ENCODE measurements at places on chromosomes 11 and 22.

DNA sequence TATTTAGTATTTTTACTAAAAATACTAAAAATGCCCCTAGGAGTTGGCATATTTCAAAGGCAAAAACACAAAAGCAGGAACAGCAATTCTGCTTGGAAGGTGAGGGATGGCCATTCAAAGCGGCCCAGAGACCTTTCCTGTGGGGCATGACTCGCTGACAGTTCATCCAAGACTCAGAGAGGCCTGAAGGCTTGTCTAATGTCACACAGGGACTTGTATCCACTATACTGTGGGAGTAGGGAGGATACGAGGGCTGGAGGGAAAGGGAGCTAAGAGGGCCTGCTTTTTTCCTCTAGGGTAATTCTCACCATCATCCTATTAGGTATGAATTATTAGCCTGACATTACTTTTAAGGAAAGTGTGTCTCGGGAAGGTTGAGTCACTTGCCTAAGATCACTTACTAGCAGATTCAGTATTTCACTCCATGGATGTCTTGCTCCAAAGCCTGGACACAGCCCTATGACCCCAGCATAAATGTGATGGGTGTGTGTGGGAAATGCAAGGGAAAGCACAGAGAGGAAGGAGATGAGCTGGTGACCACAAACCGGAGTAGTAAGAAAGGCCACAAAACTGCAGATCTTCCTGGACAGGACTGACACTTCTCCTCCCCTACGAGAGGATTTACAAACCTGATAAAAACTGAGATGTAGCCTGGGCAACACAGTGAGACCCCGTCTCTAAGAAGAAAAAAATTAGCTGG, 16.7 kb upstream of the UCP3 start:
- DNase-seq = no peak

DNA sequence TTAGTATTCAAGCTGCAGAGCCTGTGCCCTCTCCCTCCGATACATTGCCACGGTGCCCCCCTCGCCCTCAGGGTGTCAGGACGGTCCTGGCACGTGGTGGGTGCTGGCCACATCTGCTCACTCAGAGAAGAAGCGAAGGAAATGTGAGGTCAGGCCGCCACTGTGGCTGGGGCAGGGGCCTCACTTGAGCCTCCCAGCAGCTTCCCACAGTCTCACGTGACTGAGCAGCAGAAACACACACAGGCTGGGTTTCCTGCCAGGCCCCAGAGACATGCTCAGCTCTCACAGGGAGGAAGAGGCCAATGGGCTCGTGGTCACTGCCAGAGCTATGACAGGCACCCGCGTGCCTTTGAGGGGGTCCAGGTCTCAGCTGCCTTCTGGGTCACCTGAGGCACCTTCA, 37.9 kb upstream of the PRR5 start:
- DNase-seq = no peak

- DNase-seq = no peak
Observed at GRCh38 chr11:95575517-95575916, 214.1 kb downstream of the FAM76B start.

GRCh38 chr11:128133501-128133900, 453.9 kb downstream of the ETS1 start:
- DNase-seq = no peak

DNA sequence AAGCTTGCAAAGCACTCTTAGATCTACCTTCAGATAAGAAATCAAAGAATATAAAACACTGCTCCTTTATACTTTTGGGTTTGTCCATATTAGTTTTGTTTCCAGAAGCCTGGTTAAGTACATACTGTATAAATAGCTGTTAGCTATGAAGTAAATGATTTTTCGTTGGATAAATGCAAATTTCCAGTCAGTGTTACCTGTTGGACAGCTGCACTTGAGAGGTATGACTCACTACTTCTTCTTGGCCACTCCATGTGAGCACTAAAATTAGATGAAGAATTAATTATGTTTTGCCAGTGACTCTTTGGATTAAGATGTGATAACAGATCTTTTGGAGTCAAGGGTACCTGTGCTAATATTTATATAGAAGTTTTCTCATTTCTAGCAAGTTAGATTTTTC, 9.5 kb upstream of the TSG101 start:
- DNase-seq = no peak

- no peak for DNase-seq
Observed at GRCh38 chr11:11672101-11672500, 50.3 kb upstream of the GALNT18 start.

- no peak for DNase-seq
Observed at GRCh38 chr11:621838-622237, 2.9 kb downstream of the CDHR5 start.

DNA sequence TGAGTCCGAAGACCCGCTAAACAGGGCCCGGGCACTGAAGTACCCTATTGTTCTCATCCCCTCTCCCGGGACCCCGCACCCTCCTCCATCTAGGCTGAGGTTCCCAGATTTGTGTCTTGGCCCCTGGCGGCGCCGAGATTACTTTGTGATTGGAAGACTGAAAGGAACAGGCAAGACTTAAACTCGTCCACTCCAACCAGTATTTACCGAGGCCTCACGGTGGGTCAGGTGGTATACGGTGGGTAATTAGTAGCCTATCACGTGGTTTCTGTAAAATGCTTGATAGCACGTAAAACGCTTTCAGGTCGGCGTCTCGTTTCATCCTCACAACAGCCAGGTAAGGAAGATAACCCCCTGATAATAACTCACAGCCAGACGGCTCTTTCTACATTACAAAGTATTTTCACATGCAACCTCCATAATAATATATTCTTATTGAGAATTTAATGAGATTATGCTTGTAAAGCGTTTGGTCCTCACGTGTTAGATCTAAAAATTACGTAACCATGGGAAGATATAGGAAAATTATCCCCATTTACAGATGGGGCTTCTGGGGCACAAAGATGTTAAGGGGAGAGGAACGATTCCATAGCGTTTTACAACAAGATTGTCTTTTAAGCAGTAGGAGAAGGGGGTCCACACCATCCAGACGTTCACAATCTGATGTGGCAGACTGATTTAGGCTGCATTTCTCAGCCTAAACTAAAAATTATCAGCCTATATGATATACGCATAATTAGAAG, 642 bp upstream of the PIK3C2A start:
- no peak for DNase-seq

DNA sequence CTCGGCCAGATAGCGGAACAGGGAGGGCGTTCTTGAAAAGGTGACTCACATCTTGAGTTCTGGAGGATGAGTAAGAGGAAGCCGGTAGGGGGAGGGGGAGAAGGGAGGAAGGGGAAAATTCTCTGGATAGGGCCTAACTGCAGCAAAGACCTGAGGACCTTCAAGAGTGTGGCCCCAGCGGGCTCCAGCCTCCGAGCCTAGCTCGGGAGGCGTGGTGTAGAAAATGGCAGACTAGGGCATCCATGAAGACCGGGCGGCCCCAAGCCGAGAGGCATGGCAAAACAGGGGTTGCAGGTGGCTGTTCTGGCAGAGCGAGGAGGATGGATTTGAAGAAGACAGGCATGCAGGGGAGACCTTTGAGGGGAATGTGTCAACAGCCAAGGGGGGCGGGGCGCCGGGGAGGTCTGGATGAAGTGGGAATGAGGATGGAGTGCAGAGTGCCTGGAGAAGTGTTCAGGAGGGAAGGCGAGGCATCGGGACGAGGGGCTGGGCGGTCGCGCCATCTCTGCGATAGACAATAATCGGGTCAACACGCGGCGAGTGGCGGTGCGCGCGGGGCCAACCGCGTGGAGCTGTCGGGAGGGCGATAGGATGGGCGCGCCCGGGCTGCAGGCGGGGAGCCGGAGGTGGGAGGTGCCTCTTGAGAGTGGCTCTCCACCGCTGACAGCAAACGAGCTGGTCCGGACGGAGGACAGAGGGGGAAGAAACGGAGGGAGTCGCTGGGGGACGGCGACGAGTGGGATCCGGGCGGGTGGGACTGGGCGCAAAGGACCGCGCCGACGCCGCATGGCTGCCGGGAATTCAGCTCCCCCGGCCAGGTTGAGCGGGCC, 40.0 kb upstream of the CREB3L1 start:
- peak; percentile 51 for DNase-seq
